ENCODE measurements at places on chromosomes 7 and 10.

DNA sequence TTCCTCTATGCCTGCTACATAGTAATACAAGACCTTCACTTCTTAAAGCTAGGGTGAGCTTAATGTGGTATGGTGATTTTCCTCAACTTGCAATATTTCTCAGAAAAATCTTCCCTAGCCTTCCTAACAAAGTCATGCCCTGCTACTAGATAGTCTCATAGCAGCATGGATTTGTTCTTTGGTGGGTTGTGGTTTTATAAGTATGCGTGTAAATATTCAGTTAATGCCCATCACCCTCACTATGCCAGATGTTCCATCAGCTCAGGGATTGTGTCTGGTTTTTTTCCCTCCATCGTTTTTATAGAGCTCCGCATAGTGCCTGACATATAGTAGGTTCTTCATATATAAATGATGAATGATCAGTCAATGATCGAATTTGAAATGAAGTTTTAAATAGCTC is 182.8 kb downstream of the CREB5 start:
- no peaks in the 10 kb centered on the region for H3K27me3 ChIP-seq
- no peak overlapping the region for H3K4me3 ChIP-seq
- H3K36me3 ChIP-seq: no peaks in the 10 kb centered on the region
- DNase-seq: no peak
- no peaks in the 10 kb centered on the region for H3K4me1 ChIP-seq
- no peak overlapping the region for H3K27ac ChIP-seq

- no peak for DNase-seq
- peaks cover 3% of the 10 kb centered on the region for H3K36me3 ChIP-seq
- no peak overlapping the region for H3K27ac ChIP-seq
- no peak overlapping the region for H3K4me3 ChIP-seq
- H3K4me1 ChIP-seq: peaks cover 3% of the 10 kb centered on the region
Measured at GRCh38 chr10:63553473-63553872, 32.3 kb downstream of the REEP3 start.

GRCh38 chr10:96992721-96993120 is 160.6 kb downstream of the LCOR start:
- no peaks in the 10 kb centered on the region for H3K4me1 ChIP-seq
- H3K4me3 ChIP-seq: no peak overlapping the region
- H3K27ac ChIP-seq: no peak overlapping the region
- H3K27me3 ChIP-seq: no peaks in the 10 kb centered on the region

- no peak for DNase-seq
- H3K27me3 ChIP-seq: no peaks in the 10 kb centered on the region
- no peak overlapping the region for H3K4me3 ChIP-seq
- no peaks in the 10 kb centered on the region for H3K36me3 ChIP-seq
- H3K27ac ChIP-seq: no peak overlapping the region
- peaks cover 8% of the 10 kb centered on the region for H3K4me1 ChIP-seq
Measured at GRCh38 chr7:149783386-149784250, 10.2 kb upstream of the ZNF467 start.

DNA sequence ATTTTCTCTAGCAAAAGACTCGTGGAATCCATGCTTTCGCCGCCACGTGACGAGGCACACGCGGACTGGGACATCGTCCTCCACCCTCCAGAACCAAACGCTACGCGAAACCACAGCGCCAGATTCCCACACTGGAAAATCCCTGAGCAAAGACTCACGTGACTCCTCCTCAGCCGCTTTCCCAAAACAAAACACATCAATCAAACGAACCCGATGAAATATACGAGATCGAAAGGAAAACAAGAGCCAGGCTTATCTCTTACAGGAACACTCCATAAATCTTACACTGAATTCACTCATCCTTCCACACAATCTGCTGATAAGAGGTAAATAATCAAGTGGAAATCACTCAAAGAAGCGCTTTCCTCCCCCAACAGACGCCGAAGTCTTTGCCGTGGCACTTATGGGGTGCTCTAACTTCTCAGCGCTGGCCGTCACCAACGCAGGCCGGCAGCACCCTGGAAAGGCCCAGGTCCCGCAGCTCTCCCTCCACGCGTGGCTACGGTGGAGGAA is 23.8 kb downstream of the DIP2C start:
- no peak overlapping the region for H3K4me3 ChIP-seq
- no peaks in the 10 kb centered on the region for H3K36me3 ChIP-seq
- DNase-seq: no peak
- no peak overlapping the region for H3K27ac ChIP-seq
- no peaks in the 10 kb centered on the region for H3K4me1 ChIP-seq

GRCh38 chr7:148921806-148922205 is 37.7 kb upstream of the EZH2 start:
- no peak overlapping the region for H3K27ac ChIP-seq
- peaks cover 8% of the 10 kb centered on the region for H3K4me1 ChIP-seq
- no peak overlapping the region for H3K4me3 ChIP-seq
- DNase-seq: no peak

DNA sequence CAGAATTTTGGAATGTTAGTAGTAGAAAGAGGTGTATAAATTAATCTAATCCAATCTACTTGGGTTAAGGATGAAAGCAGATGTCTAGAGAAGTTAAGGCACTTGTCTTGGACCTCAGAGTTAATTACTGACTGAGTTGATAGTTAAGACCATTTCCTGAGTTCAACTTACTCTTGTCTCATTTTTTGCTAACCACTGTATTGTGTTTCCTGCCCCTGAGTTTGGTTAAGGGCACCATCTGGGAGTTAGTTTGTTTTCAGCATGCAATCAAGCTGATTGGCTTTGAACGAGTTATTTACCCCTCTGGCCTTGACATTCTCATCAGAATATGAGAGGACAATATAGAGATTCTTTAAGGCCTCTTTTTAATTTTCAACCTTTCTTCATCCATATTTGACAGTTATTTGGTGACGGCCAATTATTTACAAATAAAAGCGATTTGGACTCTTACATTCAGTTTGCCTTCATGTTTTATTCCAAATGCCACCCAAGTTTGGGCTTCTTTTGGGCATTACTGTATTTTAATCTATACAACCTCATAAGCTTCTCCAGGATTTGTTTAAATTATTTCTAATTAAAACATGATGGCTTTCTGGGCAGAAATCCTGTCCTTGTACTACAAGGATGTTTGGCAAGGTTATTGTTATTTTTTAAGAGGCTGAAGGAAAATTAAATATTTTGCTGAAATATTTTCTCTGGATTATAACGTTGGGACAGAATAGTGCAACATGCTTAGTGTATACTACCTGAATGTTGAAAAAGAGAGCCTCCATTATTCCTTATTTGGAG is 225.0 kb downstream of the CACNB2 start:
- DNase-seq: no peak
- H3K4me1 ChIP-seq: no peaks in the 10 kb centered on the region
- H3K27ac ChIP-seq: no peak overlapping the region
- H3K4me3 ChIP-seq: no peak overlapping the region
- no peaks in the 10 kb centered on the region for H3K27me3 ChIP-seq
- H3K36me3 ChIP-seq: no peaks in the 10 kb centered on the region

DNA sequence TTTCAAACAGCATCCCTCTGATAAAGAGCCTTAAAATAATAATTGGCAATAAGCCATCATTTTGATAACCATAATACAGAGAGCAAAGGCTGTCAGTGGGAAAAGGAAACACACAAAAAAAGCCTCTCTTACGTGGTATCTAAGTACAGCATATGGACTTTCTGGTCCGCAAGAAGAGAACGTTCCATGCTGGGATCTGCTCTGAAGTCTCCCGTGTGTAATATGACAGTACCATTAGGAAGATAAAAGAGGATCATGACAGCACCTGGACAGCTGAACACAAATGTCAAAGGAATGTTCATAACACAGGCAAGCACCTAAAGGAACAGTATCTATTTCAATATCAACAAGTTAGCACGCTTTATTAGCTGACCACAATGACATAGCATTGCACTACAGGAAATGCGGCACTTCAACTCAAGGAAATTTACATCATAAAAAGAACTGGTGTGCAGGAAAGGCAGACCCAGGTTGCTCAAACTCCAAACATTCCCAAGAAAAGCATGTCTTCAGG is 9.9 kb downstream of the DCLRE1A start:
- no peak overlapping the region for H3K27ac ChIP-seq
- no peaks in the 10 kb centered on the region for H3K27me3 ChIP-seq
- H3K36me3 ChIP-seq: peaks cover 9% of the 10 kb centered on the region
- H3K4me1 ChIP-seq: no peaks in the 10 kb centered on the region
- H3K4me3 ChIP-seq: no peak overlapping the region

DNA sequence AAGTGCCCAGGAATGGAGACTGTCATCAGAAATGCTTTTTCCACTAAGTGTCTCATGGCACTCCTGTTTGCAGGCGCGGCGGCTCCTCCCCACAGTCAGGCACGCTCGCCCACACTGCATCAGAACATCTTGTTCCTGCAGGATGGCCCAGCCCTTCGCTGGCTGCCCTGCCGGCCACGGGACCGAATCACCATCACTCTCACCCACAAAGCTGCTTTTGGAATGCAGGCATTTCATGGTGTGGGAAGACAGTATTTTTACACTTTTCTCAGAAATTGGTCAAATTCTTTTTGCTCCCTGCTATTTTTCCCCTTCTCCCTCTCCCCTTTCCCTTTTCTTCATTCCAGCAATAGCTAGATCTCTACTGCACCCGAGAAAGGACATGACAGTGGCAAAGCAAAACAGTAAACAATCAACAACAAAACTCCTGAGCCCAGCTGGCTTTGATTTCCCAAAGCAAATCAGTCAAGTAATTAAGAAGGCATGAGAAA is 176.1 kb upstream of the TNS3 start:
- H3K4me1 ChIP-seq: no peaks in the 10 kb centered on the region
- H3K27me3 ChIP-seq: no peaks in the 10 kb centered on the region

Measured in CD4-positive, alpha-beta T cell (primary cell).